ENCODE measurements at places on chromosomes 5 and 9.

- no peak for DNase-seq
Observed at GRCh38 chr5:180208435-180209081, 453 bp downstream of the RASGEF1C start.

- DNase-seq, result no peak
Observed at GRCh38 chr5:156174225-156174624, 152.7 kb upstream of the SGCD start.

- no peak for DNase-seq
Observed at GRCh38 chr5:131462454-131462853, 172.6 kb downstream of the RAPGEF6 start.

GRCh38 chr9:8842402-8843193 is 1043.0 kb upstream of the DMAC1 start:
- no peak for DNase-seq

GRCh38 chr5:103894882-103895281 is 332.3 kb upstream of the NUDT12 start:
- DNase-seq, result no peak
